Effector memory CD8-positive, alpha-beta T cell (primary cell): ENCODE measurements at places on chromosomes 3 and 15.

DNA sequence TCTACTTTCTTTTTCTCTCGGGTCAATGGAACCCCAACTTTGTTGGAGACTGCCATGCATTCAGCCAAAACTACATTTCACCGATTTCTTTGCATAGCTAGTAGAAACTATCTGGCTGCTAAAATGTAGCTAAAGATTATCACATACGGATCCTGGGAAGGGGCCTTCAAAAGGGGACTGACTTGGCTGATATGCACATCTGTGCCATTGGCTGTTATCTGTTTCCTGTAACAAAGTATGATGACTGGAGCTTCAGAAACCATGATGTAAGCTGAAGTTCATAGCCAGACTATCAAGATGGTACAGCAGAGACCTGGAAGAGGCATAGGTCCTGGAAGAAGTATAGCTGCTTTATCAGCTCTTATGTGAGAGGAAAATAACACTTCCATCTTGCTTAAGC lies 179.1 kb downstream of the NSUN3 start:
- DNase-seq, result no peak

DNA sequence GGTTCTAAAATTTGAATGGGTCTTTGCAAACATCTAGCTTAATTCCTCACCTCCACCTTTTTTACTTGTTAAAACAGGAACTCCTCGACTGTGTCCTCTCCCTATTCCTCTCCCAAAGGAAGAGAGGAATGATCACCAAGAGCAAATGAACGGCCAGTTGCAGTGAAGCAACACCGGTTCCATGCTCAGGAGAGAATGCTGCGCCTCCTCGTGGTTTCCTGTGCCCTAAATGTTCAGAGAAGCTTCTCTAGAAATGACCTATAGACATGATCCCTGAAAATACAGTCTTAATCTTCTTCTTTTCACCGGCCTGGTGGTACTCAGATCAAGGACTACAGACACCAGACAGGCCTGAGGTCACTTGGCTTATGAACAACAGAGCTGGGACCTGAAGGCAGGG lies 65.1 kb upstream of the GUCA1C start:
- no peak for DNase-seq

GRCh38 chr3:194170793-194171192 lies 34.8 kb downstream of the HES1 start:
- no peak for DNase-seq

GRCh38 chr15:78104119-78104479 lies 11.7 kb downstream of the SH2D7 start:
- DNase-seq, result no peak

- no peak for DNase-seq
These were observed at the start of gene VGLL3 for GRCh38 chr3:86990734-86991481. TSS of gene VGLL3 (minus strand) at chr3:86991149. CDS start at chr3:86990743, 406 bp downstream.

GRCh38 chr3:151410891-151411559 lies 26.5 kb upstream of the P2RY12 start:
- DNase-seq, result no peak

DNA sequence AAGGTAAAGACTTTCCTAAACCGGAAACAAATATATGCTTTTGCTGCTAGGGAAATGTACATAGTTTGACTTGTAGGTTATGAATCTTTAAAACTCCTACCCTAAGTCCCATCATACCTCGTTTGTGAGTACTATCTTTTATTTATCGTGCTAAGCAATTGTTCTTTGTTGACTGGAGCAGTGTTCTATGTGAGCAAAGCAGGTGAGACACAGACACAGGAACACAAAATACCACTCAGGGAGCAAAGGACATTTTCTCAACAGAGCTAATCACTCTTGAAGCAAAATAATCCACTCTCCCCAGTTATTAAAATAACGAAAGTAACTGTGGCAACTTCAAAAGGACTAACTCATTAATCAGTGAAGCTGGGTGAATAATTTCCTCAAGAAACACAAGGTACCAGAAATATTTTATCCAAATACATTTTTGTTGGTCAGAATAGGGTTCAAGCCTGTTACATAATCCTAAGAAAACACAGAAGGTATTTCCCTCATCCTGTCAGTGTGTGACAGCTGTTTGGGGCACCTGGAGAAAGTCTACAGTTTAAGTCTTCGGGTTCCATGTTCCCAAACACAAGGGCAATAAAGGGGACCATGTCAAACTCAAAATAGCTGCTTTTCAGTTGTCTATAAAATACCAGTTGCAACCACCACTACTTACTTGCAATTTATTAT lies 407.7 kb downstream of the FOXP1 start:
- DNase-seq, result no peak

DNA sequence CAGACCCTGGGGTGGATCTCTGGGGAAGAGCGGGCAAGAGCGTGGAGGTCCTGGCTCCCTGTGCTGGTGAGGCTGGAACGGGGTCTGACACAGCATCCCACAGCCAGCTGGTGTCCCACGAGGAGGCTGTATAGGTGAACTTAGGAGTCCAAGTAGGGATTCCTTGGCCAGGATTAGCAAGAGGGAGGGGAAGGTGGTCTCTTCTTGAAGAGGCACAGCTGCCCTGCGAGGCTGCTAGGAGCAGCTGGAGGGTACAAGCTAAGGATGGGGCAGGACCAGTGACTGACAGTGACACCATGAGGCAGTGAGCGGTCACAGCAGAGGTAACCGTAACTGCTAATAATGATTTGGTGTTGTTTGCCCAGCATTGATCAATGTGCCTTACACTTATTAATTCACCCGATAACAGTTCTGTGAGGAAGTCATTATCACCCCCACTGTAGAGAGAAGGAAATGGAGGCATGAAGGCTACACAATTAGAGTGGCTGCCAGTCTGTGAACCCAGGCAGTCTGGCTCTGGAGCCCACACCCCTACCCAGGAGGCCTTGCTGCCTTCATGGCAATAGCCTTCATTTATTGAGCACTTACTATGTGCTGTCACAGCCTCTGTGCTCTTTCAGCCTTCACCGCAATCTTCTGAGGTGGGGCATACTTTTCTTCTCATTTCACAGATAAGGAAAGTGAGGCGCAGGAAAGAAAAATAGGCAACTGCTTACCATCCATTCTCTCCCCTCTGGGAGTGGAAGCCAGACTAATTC lies 59.4 kb downstream of the TMEM44 start:
- DNase-seq, result no peak

DNA sequence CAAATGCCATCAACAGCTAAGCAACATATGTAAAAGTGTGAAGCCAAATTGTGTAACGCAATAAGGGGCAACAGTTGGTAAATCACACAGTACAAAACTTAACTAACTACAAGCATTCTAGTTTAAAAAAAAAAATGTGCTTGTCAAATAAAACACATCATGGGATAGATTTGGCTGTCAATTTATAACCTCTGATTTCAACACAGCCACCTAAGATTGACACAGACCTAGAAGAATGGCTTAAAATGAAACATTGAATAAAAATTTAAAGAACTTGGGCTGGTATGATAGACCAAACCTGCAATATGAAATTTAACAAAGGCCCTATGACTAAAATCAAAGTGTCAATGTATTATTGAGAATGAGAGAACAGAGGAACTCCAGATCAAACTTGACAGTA lies 148.4 kb downstream of the NR1I2 start:
- no peak for DNase-seq

DNA sequence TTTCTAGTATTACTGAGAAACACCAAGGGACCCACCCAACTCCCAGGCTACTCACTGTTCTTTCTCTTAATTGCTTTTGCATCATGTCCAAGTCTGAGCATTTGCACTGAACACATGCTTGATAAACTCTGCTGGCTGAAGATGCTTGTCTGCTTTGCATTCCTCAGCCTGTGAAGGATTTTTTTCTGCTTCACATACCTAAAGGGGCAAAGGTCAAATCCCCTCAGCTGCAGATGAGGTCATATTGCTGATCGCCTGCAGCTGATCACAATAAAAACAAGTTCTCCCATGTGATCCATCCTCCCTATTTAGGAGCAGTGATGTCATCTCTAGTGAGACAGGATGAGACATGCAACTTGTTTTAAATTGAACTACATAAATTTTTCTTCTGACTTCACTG lies 84.6 kb upstream of the DCBLD2 start:
- DNase-seq, result no peak

DNA sequence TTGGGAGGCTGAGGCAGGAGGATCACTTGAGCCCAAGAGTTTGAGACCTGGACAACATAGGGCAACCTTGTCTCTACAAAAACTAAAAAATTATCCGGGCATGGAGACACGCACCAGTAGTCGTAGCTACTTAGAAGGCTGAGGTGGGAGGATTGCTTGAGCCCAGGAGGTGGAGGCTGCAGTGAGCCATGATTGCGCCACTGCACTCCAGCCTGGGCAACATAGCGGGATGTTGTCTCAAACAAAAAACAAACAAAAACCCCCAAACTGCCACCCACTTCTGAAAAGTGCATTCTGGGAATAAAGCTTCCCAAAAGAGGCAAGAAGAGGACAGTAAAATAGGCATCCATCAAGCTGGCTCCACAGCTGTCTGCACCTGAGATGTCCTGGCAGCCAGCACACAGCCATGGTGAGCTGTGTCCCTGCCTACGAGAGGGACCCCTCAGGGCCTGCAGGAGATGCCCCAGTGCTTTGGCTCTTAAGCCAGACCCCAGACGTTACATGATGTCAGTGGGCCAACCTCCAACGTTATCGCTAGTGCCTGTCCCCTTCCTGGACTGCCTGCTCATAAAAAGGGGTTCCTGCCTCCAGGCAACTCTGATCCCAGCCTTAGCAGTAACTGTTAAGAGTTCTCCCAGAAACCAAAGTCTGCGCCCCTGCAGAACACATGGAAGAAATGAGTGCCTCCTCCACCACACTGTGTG lies 101.1 kb downstream of the LRIG1 start:
- no peak for DNase-seq
